ENCODE measurements at places on chromosomes 6 and 20.

DNA sequence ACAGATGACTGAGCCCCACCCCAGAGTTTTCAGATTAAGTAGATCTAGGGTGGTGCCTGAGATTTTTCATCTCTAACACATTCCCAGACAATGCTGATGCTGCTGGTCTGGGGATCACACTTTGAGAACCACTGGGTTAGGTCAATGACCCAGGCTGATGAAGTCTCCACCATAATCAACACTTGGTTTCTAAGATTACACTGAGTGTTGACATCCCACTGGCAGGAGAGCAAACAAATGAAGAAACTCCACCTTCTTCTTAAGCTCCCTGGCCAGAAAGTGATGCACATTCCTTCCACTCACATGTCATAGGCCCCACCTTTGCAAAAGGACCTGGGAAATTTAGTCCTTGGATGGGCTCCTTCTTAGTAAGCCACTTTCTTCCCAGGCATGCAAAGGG is 53.1 kb downstream of the MAFB start:
- no peak for DNase-seq

DNA sequence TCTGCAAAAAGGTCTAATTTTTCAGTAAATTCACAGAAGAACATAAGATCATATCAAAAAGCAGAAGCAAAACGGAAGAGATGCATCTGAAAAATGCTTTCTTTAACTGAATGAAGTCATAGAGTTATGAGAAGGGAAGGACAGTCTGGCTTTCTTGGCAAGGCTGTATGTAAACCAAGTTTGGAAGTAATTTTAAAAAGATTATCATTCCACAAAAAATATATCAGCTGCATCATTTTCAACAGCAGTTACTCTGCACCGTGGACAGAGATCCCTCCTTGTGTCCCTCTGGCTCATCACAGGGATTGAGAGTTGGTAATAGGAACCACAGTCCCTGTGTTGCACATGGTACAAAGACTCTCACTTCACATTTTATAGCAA is 258.5 kb downstream of the HIVEP2 start:
- no peak for DNase-seq

GRCh38 chr6:52310932-52311331 is 26.4 kb upstream of the MCM3 start:
- no peak for DNase-seq

DNA sequence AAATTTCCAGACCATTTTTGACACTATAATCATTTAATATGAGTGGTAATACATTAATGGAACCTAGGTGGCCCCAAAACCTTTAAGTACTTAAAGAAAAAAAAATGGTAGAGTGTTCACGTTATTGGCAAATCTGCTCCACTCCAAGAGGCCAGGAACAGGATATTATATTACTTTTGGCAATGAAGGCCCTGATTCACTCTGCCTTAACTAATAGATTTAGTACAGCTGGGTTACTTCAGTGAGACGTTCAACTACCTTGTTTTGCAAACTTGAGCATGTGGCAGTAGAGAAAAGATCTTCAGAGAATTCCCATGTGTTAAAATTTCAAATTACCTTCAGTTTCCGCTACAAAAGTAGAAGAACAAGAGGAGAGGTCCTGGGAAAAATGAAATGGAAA is 12.8 kb downstream of the ADNP start:
- peak; percentile 49 for DNase-seq

GRCh38 chr20:39066471-39067242 is 104.5 kb downstream of the DHX35 start:
- no peak for DNase-seq

DNA sequence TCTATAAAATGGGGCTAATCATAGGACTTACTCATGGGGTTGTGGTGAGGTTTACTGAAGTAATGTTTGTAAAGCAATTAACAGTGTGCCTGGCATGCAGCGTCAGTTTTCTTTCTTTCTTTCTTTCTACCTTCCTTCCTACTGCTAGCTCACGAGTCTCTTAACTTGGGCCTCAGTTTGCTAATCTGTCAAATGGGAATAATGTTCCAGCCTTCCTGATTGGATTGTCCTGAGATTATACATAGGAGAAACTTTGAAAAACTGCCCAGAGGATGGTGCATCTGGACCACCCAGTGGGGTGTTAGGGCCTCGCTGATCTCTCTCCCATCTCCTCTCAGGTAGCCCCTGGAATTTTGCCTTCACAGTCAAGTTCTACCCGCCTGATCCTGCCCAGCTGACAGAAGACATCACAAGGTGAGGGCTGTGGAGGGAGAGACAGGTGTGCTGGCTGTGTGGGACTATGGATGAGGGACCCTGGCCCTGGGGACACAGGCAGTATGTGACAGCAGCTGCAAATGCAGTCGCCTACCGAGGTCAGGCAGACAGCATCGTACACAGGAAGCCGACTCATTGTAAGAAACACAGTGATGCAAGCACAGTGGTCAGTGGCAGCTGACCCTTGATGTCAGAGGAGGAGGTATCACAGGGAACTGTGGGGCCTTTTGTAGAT is 27.5 kb downstream of the EPB41L1 start:
- peak; percentile 49 for DNase-seq

DNA sequence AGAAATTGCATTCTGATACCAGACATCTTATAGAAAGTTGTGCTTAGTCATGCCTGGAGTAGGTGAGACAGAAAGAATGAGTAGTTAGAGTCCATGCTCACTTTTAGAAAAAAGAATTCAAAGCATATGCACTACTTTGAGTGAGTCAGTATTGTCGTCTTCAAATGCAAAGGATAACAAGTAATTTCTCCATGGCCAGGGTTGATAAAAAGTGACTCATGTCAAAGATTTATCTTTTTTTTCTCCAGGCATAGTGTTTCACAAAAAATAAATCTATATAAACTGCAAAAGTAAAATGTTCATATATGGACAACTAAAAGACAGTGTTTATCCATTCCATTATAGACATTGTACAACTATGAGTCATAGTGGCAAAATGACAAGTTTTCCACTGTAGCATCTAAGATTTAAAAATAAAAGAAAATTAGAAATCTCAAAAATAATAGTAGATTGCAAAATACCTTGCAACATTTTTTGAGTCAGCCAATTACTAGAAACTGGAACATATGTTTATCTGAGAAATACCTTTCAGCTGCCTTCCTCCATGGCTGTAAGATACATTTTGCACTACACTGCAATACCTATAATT is 329.6 kb downstream of the GRIK2 start:
- peak; percentile 69 for DNase-seq

DNA sequence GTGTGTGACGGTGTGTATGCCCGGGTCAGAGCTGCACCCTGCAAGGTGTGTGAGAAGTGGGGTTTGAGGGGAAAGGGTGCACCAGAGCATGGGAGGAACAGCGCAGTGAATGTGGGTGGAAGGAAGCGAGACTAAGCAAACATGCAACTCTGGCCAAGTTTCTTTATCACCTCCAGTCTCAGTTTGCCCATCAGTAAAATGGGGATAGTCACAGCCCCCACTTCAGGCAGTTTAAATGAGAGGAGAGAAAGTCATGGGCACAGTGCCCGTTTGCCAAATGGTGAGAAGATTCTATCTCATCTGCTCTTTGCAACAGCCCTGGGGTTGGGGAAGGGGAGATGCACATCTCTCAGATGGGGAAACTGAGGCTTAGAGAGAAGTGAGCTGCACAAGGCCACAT is 12.8 kb upstream of the VSTM2L start:
- no peak for DNase-seq

GRCh38 chr6:119344306-119344705 is 5.3 kb downstream of the MAN1A1 start:
- no peak for DNase-seq

- peak; percentile 92 for DNase-seq
These were observed 973 bp upstream of the CITED2 start for GRCh38 chr6:139375226-139376016.

GRCh38 chr6:19994909-19995308 is 157.7 kb downstream of the ID4 start:
- no peak for DNase-seq

GRCh38 chr6:138545621-138545980 is 46.3 kb upstream of the NHSL1 start:
- DNase-seq = no peak

DNA sequence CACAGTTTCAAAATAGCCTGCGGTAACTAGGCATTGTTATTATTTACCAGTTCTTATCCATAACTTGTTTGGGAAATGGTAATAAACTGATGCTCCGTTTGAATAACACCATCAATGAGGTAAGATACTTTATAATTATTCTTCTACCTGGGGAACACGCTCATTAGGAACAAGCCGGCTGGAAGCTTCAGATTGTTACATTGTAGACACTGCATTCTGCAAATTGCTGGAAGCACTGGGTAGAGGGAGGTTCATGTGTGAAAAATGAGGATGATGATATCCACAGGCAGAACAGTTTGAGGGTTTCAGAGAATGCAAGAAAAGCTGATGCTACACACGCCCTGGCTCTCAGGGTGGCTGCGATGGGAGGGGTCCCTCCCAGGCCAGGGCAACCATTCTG is 560.6 kb upstream of the AGPAT4 start:
- no peak for DNase-seq

- no peak for DNase-seq
These were observed 2.1 kb downstream of the NQO2 start for GRCh38 chr6:3001773-3002293.

DNA sequence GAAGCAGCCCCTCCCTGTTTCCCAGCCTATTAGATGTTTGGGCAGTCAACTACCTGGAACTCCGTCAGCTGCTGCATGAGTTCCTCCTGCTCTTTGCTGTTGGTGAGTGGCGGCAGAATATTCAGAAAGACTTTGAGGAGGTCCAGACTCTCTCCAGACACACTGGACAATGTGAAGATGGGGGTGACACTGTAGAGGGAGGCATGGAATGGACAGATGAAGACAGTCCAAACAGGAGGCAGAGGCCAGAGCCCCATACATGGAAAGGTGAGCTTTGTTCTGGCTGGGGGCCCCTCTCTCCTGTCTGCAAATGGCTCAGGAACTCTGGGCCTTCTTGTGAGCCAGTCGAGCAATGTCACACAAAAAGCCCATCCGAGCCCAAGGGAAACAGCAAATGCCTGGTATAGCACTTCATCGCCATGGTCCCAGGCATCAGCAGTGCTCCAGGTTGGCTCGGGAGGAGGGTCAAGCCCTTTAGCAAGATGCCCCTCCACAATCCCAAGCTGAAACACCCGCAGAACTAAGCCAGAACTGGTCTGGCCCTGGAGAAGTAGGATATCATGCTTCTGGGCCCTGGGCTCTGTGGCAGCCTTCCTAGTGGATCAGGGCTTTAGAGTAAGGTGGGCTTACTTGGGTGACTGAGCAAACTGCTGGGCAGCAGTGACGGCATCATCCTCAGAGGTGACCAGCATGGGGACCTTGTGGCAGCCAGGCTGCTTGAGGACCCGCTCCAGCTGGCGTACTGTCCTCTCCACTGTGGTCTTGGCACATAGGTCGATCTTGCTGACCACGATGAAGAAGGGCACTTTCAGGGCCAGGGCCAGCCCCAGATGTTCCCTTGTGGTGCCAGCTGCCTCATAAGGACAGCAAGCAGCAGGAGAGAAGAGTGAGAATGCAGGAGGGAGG is 4.9 kb downstream of the GTPBP2 start:
- no peak for DNase-seq

GRCh38 chr6:100473182-100473581 is 8.5 kb upstream of the SIM1 start:
- no peak for DNase-seq

- no peak for DNase-seq
These were observed 66.8 kb downstream of the TBC1D7 start for GRCh38 chr6:13261464-13261994.

DNA sequence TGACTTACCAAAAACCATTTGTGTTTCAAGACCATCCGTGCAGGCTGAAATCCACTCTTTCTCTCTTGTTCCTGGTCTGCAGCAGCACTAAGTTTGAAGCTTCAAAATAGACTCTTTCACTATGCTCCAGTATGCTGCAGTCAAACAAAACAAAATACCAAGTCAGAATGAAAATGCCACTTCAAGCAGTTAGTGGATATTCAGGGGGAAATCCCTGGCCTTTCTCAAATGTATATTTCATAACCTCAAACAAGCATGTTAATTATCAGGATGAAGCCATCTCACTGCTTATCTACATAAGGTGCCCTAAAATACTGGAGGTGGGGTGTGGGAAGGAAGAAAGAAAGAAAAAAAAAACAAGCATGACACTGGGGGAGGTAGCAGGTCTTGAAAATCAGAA is 103.5 kb downstream of the ATXN1 start:
- no peak for DNase-seq

- no peak for DNase-seq
These were observed 23.9 kb upstream of the SMIM13 start for GRCh38 chr6:11069760-11070159.

DNA sequence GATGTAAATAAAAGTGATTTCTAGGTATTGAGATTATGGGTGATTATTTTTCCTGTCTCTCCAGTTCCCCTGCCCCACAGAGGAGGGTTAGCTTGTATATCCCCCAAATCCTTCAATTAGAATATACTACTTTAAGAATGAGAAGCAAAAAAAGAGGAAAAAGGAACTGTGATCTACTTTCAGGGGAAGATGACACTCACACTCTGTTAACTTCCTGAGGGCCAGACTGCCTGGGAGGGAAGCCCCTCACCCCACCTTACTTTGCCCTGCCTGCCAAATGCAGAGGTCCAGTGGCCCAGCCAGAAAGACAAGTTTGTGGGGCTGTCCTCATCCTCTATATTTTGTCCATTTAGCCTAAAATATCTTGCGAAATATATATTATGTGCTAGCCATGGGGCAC is 9.2 kb upstream of the LY86 start:
- no peak for DNase-seq

DNA sequence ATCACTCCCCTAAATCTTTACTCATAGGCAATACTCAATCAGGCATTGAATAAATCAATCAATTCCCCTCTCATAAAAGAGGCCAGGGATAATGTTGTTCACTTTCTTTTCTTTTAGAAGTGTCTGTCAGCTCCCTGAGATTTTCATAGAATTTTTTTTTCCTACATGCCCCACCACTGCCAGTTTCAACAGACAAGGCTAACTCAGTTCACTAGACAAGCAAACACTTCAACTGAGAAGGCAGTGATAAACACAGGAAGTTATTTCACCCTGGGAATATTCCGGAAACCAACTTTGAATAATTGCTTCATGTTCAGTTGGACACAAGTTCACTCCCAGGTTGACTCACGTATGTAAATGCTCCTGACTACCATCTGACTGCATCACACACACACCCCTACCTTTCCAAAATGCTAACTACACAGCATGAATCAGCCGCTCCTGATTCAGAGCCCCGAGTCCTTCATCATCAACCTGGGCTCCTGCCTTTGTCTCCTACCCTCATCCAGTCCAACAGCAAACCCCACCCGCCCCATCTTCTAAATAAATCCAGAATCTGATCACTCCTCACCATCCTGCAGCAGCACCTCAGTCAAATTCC is 143.9 kb downstream of the BCAS1 start:
- peak; percentile 87 for DNase-seq

- no peak for DNase-seq
These were observed 117.5 kb upstream of the PCSK2 start for GRCh38 chr20:17109307-17109706.
